Suprapubic skin (tissue), 4 donors: ENCODE measurements at places on chromosomes 5 and 9.
A peak's percentile ranks its signal among the peaks of the same experiment; 100 is the strongest.

DNA sequence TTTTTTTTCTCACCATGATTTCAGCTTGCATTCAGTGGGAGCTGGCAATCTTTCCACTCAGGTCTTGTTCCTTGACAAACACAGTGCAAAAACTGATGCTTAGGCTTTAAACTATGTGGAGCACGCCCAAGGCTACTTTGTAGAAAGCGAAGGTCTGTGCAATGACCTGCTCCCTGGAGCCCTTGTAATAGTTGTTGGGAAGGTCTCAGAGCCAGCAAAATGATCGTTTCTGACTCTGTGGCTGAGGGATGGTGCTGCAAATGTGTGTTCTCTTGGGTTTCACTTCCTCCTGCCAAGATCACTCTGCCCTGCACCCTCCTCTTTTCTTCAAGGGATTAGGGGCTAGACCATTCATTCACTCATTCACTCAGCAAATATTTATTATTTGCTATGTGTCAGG is 249.7 kb upstream of the MAP3K1 start:
- H3K36me3 ChIP-seq, result no peaks in the 10 kb centered on the region
- H3K4me1 ChIP-seq, result peaks cover 40% of the 10 kb centered on the region
- H3K4me3 ChIP-seq, result no peak overlapping the region
- DNase-seq, result no peak
- no peaks in the 10 kb centered on the region for H3K27me3 ChIP-seq
- H3K27ac ChIP-seq, result no peak overlapping the region

- DNase-seq, result no peak
- no peaks in the 10 kb centered on the region for H3K36me3 ChIP-seq
- no peaks in the 10 kb centered on the region for H3K4me1 ChIP-seq
- H3K4me3 ChIP-seq, result no peak overlapping the region
- no peak overlapping the region for H3K27ac ChIP-seq
Observed at GRCh38 chr5:87653242-87653641, 240.5 kb upstream of the CCNH start.

- no peak overlapping the region for H3K4me3 ChIP-seq
- peaks cover 17% of the 10 kb centered on the region for H3K36me3 ChIP-seq
- no peaks in the 10 kb centered on the region for H3K27me3 ChIP-seq
Observed at GRCh38 chr5:1498623-1499416, 24.9 kb downstream of the LPCAT1 start.

GRCh38 chr9:118395415-118395814 is 691.2 kb downstream of the TLR4 start:
- H3K36me3 ChIP-seq, result no peaks in the 10 kb centered on the region
- no peak overlapping the region for H3K27ac ChIP-seq
- no peaks in the 10 kb centered on the region for H3K27me3 ChIP-seq
- H3K4me1 ChIP-seq, result no peaks in the 10 kb centered on the region

GRCh38 chr5:156031181-156031580 is 295.8 kb upstream of the SGCD start:
- H3K27ac ChIP-seq, result no peak overlapping the region
- no peak for DNase-seq
- H3K36me3 ChIP-seq, result no peaks in the 10 kb centered on the region

GRCh38 chr5:74641735-74642542 is 1.4 kb upstream of the ENC1 start:
- no peak for DNase-seq
- peak overlapping the region; percentile 85 for H3K27ac ChIP-seq
- H3K27me3 ChIP-seq, result no peaks in the 10 kb centered on the region
- no peaks in the 10 kb centered on the region for H3K36me3 ChIP-seq
- peaks cover 27% of the 10 kb centered on the region for H3K4me1 ChIP-seq
- peak overlapping the region; percentile 83 for H3K4me3 ChIP-seq

DNA sequence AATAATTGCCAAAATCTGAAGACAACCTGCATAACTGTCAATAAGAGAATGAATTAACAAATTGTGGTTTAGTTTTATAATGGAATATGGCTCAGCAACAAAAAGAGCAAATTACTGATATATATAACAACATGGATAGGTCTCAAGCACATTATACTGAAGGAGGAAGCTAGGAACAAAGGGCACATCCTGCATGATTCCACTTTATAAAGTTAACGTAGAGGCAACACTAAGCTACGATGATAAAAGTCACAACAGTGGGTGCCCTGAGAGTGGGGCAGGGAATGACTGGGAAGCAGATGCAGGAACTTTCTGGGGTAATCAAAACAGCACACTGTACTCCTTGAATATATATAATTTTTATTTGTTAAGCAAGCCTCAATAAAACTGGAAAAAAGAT is 165.2 kb downstream of the RMI1 start:
- peaks cover 15% of the 10 kb centered on the region for H3K4me1 ChIP-seq
- H3K27ac ChIP-seq, result no peak overlapping the region
- DNase-seq, result no peak
- peaks cover 36% of the 10 kb centered on the region for H3K27me3 ChIP-seq

GRCh38 chr9:133521122-133522072 is 3.4 kb downstream of the MYMK start:
- H3K27me3 ChIP-seq, result peaks cover 3% of the 10 kb centered on the region
- DNase-seq, result no peak
- H3K36me3 ChIP-seq, result no peaks in the 10 kb centered on the region
- H3K27ac ChIP-seq, result no peak overlapping the region
- no peak overlapping the region for H3K4me3 ChIP-seq

- H3K4me1 ChIP-seq, result no peaks in the 10 kb centered on the region
- H3K27me3 ChIP-seq, result peaks cover 39% of the 10 kb centered on the region
- DNase-seq, result no peak
- no peak overlapping the region for H3K4me3 ChIP-seq
- no peak overlapping the region for H3K27ac ChIP-seq
Observed at GRCh38 chr9:137989999-137990715, 112.6 kb downstream of the CACNA1B start.

GRCh38 chr5:117394506-117395157 is 820.0 kb upstream of the SEMA6A start:
- H3K4me1 ChIP-seq, result no peaks in the 10 kb centered on the region
- no peaks in the 10 kb centered on the region for H3K36me3 ChIP-seq
- H3K27me3 ChIP-seq, result no peaks in the 10 kb centered on the region
- no peak overlapping the region for H3K4me3 ChIP-seq
- no peak overlapping the region for H3K27ac ChIP-seq
